ENCODE measurements at places on chromosomes 3 and 15.

GRCh38 chr15:100710222-100710621, 107.8 kb downstream of the ASB7 start:
- DNase-seq: no peak

DNA sequence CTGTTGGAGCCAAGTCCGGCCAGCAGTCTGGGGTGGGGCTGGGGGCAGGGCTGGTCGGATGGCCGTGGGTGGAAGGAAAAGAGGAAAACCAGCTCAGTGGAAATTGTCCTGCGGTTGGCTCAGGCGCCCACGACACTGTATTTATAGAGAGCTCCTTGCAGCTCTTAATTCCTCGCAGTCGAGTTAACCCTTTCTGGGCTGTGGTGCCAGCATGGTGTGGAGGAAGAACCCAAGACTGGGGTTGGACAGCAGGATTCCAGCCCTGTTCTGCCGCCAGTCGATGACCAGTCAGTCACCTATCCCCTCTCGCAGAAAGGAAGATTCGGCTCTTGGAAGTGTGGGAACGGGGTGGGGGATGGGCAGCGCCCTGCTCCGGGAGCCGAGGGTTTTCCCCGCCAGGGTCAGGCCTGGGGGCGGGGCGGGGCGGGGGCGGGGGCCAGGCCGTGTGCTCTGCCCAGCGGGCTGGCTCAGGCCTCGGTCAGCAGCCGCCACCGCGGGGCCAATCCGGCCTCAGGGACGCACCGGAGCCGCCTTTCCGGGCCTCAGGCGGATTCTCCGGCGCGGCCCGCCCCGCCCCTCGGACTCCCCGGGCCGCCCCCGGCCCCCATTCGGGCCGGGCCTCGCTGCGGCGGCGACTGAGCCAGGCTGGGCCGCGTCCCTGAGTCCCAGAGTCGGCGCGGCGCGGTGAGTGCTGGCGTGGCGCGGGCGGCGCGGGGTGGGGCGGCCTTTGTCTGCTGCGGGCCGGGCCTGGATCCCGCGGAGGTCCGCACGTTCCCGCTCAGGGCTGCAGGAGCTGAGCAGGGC, at the start of gene CD276:
Gene CD276 (plus strand): TSS at position 607 of the 804 bp plus-strand sequence. CDS start 15,257 bp downstream, outside the sequence.
- peak; percentile 12 for DNase-seq

GRCh38 chr3:190486908-190487607, 26.8 kb upstream of the IL1RAP start:
- no peak for DNase-seq

GRCh38 chr3:4999531-5000184, 20.4 kb downstream of the BHLHE40 start:
- no peak for DNase-seq

GRCh38 chr3:126309861-126310655, 47.1 kb downstream of the KLF15 start:
- DNase-seq: no peak

DNA sequence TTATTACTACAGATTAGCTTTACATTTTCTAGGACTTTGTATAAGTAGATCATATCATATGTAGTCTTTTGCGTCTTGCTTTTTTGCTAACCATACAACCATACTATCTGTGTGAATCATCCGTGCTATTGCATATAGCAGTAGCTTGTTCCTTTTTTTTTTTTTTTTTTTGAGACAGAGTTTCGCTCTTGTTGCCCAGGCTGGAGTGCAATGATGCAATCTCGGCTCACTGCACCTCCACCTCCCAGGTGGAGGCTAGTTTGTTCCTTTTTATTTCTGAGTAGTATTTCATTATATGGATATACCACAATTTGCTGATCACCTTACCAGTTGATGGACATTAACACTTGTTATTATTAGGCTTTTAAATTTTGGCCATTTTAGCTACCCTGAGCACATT, 54.5 kb upstream of the TBL1XR1 start:
- DNase-seq: no peak
